Stimulated activated CD4-positive, alpha-beta T cell treated with anti-CD3 and anti-CD28 coated beads, Interleukin-15, amount 100 ng/mL, for 24 hours (primary cell): ENCODE measurements at places on chromosomes 4 and X.

- DNase-seq = no peak
These were observed 549.8 kb upstream of the PRKX start for GRCh38 chrX:4263030-4263803.

- DNase-seq = no peak
These were observed 333.8 kb upstream of the GRIA3 start for GRCh38 chrX:122850326-122850725.

GRCh38 chr4:139872274-139872673 is 206.7 kb downstream of the MGST2 start:
- DNase-seq = no peak

DNA sequence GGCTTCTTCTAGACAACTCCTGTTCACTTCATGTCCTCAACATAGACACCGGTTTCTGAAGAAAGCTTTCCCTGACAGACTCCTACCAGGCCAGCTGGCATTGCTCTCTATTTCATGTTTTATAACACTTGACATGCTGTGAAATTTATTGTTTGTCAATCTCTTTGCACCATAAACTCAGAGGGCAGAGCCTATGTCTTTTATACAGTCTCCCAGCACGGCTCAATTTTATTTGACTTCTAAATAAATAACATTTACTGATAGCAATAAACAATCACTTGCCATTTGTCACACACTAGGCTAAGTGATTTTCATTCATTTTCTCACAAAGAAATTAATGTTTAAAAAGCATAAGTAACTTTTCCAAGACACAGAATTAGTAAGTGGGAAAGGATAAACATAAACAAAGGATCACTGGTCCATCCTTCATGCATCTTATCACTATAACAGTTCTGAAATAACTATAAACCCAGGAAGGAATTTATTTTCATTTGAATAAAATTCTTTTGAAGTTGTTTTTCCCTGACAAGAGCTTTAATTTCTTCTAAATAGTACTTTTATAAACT is 577.6 kb downstream of the TECRL start:
- DNase-seq = no peak

DNA sequence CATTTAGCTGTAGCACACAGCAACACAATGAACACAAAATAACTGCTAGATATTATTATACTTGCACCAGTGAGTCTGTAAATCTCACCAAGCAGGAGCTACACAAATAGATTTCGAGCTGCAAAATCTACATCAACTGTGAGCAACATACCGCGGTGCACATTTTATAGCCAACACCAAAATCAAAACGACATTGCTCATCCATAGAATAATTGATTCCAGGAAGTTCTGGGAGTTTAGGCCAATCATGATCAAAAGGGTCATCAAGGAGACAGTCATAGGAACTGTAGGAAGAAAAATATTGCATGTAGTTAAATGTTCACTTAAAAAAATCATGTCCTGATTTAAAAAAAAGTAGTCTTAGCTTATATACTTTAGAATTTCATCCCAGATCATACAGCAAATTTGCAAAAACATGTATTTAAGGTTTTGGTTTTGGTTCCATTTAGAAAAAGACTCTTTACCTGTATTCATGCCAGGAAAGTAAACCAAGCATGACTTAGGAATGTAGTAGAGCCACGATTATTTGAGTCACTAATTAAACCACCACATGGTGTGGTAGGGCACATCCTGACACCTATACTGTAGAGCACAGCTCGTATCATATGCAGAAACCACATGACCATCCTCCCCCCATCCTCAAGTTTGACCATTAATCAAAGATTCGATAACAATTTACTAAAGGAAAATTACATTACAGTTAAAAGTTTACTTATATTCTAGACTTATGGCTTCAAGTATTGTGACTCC is 250.4 kb downstream of the ADAMTS3 start:
- no peak for DNase-seq
